ENCODE measurements at places on chromosomes 4 and X.

- no peak for DNase-seq
Measured at GRCh38 chr4:31923634-31924033, 1203.5 kb downstream of the PCDH7 start.

- DNase-seq: no peak
Measured at GRCh38 chr4:57137261-57137660, 27.1 kb upstream of the IGFBP7 start.

DNA sequence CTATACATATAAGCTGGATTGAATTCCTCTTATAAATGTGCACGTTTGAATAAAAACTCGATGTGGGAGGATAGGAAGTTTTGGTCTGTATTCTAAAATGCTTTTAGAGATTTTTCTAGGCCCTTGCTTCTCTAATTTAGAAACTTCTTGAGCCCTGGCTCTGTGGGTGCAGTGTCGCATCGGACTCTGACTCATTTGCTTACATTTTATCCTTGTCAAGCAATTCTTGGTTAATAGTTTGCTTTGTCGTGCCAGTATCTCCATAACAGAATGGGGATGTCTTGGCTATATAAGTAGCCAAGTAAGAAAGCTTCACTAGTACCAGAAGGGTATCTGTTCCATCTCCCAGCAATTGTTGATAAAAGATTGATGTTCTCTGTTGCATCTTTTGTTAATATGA, 10.7 kb downstream of the SGMS2 start:
- no peak for DNase-seq

DNA sequence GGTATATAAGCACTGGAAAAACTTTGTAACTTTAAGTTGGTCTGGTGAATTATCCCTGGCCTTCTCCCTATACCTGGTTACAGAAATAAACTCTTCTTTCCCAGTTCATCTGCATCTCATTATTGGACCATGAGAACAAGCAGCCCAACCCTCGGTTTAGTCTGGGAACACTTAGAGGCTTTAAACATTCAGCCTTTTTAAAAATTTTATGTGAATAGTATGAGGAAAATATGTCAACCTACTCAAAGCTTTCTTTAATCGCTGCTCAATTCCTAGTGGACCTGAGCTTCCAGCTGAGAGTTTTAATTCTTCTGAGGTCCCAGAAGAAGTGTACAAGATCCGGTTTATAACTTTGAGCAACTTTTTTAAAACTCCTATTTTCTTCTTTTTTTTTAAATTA, 358.6 kb upstream of the NOCT start:
- DNase-seq: no peak

DNA sequence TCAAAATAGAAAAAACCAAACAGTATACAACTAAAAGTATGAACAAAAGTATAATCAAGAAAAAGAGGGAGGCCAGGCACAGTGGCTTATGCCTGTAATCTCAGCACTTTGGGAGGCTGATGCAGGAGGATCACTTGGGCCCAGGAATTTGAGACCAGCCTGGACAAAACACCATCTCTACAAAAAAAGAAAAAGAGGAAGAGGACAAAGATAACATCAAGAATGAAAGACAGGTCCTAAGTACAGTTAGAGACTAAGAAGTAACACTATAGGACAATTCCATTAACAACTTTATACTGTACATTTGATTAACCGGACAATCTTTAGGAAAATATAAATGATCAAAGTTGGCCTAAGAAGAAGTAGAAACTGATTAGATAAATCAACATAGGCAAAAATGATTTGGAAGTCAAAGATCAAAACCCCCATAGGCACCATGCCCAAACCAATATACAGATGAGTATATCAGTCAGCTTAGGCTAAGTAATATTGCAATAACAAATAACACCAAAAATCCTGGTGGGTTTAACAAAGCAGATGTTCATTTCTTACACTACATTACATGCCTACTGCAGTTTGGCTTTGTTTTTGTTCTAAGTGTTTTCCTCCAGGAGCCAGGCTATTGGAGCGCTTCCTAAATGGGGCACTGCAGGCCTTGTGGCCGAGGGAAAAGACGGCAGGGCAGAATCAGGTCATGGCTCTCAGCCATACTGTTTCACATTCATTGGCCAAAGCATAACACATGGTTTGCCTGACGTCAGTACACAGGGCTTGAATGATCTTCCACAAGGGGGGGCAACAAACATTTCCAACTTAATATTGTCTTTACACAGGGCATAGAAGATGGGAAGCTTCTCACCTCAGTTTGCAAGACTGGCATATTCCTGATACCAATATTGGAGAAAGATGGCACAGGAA, 42.2 kb upstream of the HGFAC start:
- peak; percentile 39 for DNase-seq

GRCh38 chr4:138910195-138910913, 105.2 kb upstream of the NOCT start:
- peak; percentile 17 for DNase-seq

GRCh38 chr4:21757248-21757647, 191.3 kb downstream of the KCNIP4 start:
- DNase-seq: no peak

DNA sequence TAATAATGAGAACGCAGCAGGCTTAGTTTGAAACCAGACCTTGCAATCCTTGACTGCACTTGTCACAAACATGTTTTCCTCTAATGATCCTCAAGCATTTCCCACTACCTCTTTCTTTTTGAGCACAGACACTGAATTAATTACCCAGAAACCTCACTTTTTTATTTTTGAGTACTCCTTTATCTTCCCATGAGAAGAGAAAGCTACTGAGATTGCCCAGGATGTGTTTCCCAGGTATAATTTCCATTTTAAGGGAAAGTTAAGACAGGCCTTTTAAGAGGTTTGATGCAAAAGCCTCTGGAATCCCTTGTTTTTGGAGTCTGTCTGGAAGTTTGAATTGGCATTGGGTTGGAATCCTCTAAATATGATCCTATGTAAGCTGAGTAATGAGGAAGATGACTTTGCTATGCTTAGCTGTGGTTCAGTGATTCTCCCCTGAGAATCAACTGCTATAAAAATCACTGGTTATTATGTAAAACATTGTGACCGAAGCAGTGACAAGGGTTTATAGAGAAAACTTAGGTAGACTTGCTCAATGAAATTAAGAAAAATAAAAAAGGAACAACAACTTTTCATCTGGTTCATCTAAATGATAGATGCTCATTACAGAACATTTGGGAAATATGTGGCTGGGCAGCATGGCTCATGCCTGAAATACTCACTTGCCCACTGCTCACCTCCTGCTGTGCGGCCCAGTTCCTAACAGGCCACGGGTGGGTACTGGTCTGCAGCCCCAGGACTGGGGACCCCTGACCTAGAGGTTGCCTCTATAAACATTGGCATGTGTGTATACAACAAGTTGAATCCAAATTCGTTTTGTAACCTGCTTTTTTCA, 10.8 kb upstream of the RHOH start:
- DNase-seq: no peak

GRCh38 chr4:140052050-140052449, 101.9 kb downstream of the MAML3 start:
- peak; percentile 18 for DNase-seq

- no peak for DNase-seq
Measured at GRCh38 chr4:115850799-115851509, 737.5 kb upstream of the NDST4 start.

- DNase-seq: no peak
Measured at GRCh38 chr4:110540982-110541451, 65.1 kb downstream of the ENPEP start.

- peak; percentile 55 for DNase-seq
Measured at GRCh38 chrX:136065044-136065671, 79.9 kb downstream of the SLC9A6 start.

GRCh38 chr4:85508654-85509053, 33.7 kb downstream of the ARHGAP24 start:
- no peak for DNase-seq

GRCh38 chr4:2478229-2478628, 9.3 kb downstream of the RNF4 start:
- no peak for DNase-seq

- no peak for DNase-seq
Measured at GRCh38 chr4:126820631-126821030, 812.1 kb upstream of the INTU start.

DNA sequence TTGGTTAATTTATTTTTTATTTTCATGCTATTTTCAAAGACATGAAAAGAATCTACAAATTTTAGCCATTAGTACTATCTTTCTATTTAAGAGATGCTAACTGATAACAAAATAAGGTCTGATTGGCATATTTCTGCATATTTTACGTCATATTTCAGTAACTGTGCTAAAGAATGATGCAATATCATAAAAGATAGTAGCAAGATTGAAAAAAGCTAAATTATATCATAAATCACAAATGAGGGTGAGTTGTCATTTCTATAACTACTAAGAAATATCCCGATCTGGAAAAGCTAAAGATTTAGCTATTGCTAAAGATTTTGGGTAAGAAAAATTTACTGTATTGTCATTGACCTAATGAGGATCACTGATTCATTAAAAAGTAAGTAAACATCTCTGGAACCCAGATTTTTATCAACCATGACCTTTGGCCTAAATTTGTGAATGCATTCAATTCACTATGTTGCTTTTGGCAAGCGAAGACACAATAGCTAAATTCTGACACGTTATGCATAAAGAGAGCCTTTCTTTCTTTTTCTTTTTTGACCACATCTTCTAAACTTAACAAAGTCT, 103.6 kb downstream of the HPGD start:
- no peak for DNase-seq

GRCh38 chr4:2924765-2925301, 38.4 kb downstream of the NOP14 start:
- no peak for DNase-seq

DNA sequence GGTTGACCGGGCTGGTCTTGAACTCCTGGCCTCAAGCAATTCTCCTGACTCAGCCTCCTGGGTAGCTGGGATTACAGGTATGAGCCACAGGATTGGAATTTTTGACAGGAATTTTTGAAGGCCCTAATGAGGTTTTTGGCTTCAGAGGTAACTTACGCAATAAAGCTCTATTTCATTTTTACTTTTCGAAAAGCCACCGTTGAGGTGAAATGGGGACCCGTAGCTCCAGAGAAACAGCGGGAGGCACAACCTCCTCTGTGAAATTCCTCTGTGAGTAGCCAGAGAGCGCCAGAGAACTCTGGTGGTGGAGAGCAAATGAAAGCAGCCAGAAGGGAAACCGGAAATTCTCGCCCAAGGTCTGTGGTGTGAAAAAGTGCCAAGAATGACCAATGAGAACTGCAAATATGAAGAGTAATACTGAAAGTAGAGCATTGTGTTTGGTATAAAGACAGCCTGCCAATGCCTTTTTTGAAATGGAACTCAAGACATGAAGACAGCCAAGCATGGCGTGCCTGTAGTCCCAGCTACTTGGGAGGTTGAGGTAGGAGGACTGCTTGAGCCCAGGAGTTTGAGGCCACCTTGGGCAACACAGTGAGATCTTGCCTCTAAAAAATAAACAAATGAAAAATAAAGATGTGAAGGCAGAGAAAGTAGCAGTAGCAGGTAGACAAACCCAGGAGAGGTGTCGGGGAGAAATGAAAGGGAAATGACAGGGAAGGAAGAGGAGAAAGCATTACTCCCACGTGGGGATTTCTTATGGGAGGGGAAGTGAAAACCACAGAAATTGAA, 33.0 kb upstream of the TMEM131L start:
- peak; percentile 59 for DNase-seq

GRCh38 chr4:23962462-23962861, 72.6 kb upstream of the PPARGC1A start:
- DNase-seq: no peak

GRCh38 chr4:105433421-105433820, 40.4 kb downstream of the PPA2 start:
- no peak for DNase-seq

DNA sequence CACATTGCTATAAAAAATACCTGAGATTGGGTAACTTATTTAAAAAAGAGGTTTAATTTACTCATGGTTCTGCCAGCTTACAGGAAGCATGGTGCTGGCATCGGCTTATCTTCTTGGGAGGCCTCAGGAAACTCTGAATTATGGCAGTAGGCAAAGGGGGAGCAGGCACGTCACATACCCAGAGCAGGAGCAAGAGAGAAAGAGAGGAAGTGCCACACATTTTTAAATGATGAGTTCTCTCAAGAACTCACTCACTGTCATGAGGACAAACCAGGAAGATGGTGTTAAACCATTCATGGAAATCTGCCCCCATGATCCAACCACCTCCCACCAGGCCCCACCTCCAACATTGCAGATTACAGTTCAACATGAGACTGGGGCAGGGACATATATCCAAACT, 10.0 kb upstream of the AFF1 start:
- DNase-seq: no peak

DNA sequence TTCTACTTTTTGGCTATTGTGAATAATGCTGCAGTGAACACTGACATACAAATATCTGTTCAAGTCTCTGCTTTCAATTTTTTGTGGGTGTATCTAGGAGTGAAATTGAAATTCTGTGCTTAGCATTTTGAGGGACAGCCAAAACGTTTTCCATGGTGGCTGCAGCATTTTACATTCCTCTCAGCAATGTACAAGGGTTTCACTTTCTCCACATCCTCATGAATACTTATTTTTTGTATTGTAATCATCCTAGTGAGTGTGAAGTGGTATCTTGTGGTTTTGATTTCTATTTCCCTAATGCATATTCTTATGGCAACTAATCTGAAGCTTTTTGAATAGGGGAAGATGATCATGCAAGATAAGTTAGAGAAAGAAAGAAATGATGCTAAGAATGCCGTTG, 40.3 kb downstream of the HSPA4L start:
- no peak for DNase-seq

GRCh38 chr4:184284742-184285141, 67.1 kb upstream of the ENPP6 start:
- DNase-seq: no peak

DNA sequence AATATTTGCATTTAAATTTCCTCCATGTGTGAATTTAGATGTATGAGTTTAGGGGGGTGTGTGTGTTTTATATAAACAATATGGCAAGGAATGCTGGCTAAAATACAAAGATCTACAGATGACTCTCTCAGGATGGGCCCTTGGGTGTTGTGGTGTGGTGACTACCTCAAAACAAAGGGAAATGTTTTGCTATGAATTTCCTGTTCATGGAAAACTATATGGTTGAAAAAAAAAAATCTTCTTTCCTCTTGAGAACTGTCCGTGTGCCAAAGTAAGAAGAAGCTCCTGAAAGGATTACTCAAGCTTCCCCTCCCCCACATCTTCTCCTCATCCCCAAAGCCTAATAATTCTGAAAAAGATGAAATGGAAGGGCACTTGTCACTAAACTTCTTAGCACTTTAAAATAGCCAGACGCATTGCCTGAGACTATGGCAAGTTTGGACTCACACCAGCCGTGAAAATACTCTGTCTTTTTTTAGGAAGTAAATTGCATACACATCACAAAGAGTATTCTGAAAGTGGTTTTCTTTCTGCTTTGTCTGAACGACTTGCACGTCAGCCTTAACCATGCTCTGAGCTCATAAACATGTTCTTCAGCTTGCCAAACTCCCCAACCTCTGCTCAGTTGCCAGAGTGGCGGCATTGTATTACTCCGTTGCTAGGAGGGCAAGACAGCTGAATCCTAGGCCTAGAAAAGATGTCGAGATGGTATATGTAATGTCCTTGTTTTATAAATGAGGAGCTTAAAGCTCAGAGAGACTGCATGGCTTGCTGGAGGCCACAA, 250.4 kb upstream of the JADE1 start:
- DNase-seq: no peak

GRCh38 chrX:100368167-100368566, 41.9 kb downstream of the PCDH19 start:
- peak; percentile 61 for DNase-seq

- DNase-seq: no peak
Measured at GRCh38 chr4:99587803-99588202, 13.2 kb downstream of the MTTP start.

- no peak for DNase-seq
Measured at GRCh38 chr4:166941629-166942028, 292.7 kb downstream of the SPOCK3 start.

GRCh38 chr4:93814141-93814540, 14.4 kb upstream of the ATOH1 start:
- DNase-seq: no peak

All from HEK293T (cell line).